LHCN-M2 (cell line): ENCODE measurements at places on chromosomes 16 and 17.

GRCh38 chr17:67801626-67802175 lies 23.6 kb upstream of the BPTF start:
- DNase-seq = no peak

DNA sequence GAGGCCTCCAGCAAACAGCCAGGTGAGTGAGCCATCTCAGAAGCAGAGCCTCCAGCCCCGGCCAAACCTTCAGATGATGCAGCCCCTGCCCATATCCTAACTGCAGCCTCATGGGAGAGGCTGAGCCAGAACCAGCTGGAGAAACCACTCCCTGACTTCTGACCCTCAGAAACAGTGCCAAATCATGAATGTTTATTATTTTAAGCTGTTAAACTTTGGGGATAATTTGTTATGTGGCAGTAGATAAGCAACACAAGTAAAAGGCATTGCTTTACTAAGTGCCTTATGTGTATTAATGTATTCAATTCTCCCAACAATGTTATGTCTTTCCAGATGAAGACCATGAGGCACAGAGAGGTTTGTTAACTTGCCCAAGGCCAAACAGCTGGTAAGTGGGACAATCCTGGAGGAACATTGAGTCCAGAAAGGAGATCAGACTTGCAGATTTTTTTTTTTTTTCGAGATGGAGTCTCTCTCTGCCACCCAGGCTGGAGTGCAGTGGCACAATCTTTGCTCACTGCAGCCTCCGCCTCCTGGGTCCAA lies 59.6 kb downstream of the SOCS1 start:
- peak; percentile 39 for DNase-seq

GRCh38 chr16:3532741-3533140 lies 31.9 kb downstream of the CLUAP1 start:
- DNase-seq = no peak

DNA sequence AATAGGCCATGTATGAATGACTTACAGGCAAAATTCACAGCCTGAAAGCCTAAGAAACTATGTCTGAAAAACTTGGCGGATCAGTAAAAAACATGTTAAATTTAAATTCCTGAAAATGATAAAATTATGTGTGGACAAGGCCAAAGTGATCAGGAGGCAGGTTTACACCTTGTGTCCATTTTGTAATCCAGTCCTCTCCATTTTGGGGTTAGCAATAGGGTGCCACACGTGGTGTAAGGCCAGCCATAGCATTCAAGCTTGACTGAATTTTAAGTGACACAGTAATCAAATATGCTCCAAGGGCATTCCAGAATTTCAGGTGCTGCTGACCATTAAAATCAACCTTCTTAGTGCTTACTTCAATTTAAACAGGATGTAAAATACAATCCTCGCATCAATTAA lies 2.7 kb downstream of the RNF43 start:
- DNase-seq = no peak

- DNase-seq = no peak
Measured at GRCh38 chr17:81401723-81402529, 6.7 kb downstream of the BAHCC1 start.

DNA sequence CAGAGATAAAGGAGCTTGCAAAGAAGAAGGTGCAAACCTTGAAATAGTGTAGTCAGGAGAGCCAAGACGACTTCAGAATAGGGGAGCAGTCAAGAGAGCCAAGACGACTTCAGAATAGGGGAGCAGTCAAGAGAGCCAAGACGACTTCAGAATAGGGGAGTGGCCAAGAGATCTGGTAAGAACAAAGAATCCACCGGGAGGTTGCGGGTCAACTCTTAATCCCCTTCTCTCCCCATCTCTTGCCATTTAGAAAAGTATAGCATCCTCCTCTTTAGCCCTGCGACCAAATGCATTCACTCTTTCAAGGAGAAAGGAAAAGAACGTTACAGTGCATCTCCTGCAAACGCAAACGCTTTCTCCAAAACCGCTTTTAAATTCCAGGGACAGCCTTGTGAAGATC lies 713 bp downstream of the KNOP1 start:
- DNase-seq = no peak

- no peak for DNase-seq
Measured at GRCh38 chr17:50280801-50281441, 6.7 kb downstream of the TMEM92 start.

DNA sequence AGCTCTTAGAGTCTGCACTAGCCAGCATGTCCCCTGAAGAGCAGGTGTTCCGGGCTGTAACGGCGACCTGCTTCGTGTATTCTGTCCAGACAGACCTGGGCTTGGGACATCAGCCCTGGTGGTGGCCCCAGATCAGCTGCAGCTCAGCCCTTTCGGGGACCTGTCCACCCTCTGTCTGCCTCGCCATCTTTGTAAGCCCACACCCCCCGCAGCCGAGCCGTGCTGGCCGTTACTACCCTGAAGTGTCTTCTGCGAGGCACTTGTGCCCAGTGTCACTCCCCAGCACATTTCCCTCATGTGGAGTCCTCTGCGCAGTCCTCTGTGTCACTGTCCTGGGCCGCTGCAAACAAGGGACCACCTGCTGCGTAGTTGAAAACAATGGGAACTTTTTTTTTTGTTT lies 10.4 kb downstream of the CARD14 start:
- no peak for DNase-seq

- DNase-seq = no peak
Measured at GRCh38 chr16:67884684-67885083, at the start of gene NRN1L. NRN1L (plus strand) TSS chr16:67884885; CDS start chr16:67884904, 19 bp downstream.

DNA sequence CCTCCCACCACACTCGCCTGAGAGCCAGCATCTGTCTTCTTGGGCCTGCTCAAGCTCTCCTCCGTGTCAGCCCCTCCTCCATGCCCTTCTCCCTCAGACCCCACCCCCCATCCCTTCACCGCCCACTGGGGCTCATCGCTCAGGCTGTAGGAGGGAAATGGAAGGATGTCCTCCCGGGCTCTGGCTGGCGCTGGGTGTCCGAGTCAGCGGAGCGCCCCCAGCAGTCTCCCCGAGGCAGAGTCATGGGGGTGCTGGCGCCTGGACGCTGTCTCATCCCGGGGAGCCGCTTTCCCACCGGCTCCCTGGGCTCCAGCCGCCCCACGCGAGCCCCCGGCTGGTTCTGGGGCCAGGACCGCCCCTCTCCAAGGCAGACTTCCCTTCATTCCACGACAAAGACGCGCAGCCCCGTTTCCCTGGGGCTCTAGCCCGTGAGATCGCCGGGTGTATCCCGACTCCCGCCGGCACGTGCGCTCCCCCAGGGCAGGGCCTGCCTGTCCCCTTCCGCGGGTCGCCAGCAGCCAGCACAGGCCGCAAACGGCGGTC lies 428 bp upstream of the ANTKMT start:
- DNase-seq = peak; percentile 79
